Stimulated activated CD4-positive, alpha-beta T cell treated with anti-CD3 and anti-CD28 coated beads, TNF-alpha, amount 100 ng/mL, for 24 hours (primary cell): ENCODE measurements at places on chromosomes 4 and X.
A peak's percentile ranks its signal among the peaks of the same experiment; 100 is the strongest.

DNA sequence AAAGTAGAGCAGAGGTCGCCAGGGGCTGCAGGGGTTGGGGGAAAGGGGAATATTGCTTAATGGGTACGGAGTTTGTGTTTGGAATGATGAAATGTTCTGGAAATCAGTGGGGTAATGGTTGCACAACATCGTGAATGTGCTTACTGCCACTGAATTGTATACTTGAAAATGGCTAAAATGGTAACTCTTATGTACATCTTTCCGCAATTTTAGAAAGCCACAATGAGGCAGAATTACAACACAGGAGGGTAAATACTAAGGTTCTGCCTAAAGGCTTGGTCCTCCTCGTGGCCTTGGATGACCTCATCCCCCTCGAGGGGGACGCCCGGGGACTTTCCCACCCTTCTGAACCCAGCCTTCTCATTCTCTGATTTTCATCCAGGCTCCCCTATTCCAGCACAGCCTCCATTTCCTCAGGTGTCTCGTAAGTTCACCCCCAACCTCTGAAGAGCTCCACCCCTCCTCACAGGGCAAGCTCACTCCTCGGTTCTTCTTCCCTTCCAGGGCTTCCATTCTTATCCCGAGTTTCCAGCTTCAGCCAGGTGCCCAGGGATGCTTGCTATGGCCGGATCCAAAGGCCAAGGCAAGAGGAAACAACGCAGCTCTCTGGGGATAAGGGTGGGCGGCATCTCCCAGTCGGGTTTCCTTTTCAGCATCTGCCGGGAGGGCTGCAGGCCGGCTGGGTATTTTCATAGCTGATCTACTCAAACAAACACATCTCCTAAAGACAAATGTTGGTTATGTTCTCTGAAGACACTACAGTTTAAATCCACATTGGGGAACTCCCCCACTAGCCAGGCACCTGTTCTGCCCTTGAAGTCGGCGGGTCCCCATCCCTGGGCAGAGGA lies 71.3 kb upstream of the ACSL1 start:
- DNase-seq, result no peak

DNA sequence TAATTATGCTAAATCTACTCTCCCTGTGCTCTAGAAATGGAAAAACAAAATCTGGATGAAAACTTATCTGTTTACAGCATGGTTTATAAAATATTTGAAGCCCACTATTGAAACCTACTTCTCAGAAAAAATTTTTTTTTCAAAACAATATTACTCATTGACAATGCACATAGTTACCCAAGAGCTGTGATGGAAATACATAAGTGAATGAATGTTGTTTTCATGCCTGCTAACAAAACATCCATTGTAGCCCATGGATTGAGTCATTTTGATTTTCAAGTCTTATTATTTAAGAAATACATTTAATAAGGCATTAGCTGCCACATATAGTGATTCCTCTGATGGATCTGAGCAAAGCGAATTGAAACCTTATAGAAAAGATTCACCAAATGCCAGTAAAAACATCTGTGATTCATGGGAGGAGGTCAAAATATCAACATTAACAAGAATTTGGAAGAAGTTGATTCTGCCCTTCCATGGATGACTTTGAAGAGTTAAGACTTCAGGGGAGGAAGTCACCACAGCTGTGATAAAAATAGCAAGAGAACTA lies 144.7 kb upstream of the HHIP start:
- no peak for DNase-seq

- no peak for DNase-seq
Measured at GRCh38 chr4:158217763-158218162, 7.5 kb downstream of the TMEM144 start.

DNA sequence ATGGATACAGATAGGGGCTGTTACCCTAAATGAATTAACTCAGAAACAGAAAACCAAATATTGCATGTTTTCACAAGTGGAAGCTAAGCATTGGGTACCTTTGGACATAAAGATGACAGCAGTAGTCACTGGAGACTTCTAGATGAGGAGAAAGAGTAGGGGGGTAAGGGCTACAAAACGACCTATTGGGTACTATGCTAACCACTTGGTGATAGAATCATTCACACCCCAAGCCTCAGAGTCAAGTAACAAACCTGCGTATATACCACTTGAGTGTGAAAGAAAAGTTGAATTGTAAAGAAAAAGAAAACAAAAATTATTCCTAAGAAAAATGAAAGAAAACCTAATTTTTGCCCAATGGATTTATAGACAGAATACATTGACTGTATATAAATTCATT lies 7.7 kb upstream of the ARAP2 start:
- DNase-seq, result no peak

DNA sequence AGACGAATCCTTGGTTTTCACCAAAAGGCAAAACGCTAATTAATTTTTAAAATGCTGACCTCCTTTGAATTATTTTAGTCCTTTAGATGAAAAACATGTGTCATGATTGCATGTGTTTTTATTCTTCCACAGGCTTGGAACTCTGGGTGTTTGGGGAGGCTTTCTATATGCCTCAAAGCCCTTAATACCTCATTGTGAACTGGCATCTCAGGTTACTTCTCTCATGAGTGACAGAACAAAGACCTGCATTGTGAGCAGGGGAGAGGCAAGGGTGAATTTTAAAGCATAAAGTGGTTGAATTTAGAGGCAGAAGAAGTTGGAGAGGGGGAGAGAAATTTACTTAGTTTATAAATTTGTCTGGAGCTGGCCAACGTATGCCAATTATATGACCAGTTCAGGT lies 119.5 kb downstream of the ARSF start:
- no peak for DNase-seq

GRCh38 chrX:675279-675954 lies 44.8 kb downstream of the SHOX start:
- DNase-seq, result no peak

GRCh38 chrX:118254611-118255010 lies 91.3 kb upstream of the WDR44 start:
- DNase-seq, result no peak

GRCh38 chr4:17654701-17655100 lies 40.3 kb downstream of the MED28 start:
- no peak for DNase-seq

GRCh38 chr4:181569553-181569952 lies 673.6 kb upstream of the TENM3 start:
- no peak for DNase-seq

GRCh38 chr4:118727360-118727759 lies 42.2 kb downstream of the METTL14 start:
- DNase-seq, result no peak

DNA sequence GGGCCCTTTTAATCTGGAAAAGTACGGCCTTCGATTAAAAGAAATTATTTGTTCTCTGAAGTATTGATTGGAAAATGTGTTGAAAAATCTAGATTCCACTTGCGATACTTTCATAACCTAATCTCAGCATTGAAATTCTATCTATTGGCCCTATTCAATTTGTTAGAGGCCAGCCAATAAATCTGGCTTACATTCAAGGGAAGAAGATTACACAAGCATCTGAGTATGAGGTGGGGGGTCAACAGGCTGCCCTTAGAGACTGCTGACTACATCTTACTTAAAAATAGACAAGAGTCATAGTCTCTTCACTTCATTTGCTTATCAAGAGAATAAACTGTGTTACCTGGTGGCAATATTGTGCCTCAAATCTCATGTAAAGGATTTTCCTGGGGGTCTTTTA lies 248.0 kb upstream of the KCNIP4 start:
- DNase-seq, result no peak

GRCh38 chr4:153809307-153809706 lies 20.4 kb upstream of the SFRP2 start:
- DNase-seq, result no peak

DNA sequence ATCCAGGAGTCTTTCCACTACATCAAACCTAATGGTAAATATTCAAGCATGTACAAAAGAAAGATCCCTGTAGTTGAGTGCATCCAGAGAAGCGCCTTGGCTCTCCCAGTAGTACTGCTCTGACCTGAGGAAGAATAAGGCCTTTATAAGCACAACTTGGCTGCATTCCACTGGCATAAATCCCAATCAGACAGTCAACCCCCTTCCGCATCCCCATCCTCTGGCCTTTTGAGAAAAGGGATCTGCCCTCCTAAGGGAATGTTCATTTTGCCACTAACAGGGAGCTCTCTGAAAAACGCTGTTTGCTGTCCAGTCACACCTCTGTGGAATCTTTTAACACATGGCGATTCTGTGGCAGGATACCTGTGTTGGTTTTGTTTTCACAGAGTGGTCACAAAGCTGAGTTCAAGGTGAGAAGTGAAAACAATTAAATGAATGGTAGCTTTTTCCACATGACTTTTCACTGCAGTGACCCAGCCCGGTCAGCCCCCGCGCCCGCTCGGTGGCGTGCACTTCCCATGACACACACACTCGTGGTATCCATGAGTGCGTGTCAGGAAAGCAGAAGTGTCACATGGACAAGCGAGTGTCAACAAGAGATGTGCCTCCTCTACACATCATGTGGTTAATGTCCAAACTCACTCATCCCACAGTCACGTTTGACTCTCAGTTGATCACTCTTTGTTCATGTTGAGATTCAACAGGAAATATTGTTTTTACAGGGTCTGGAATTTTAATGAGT lies 112.2 kb upstream of the ENPP6 start:
- no peak for DNase-seq

GRCh38 chr4:106502106-106502699 lies 133.6 kb upstream of the GIMD1 start:
- DNase-seq, result peak; percentile 2

DNA sequence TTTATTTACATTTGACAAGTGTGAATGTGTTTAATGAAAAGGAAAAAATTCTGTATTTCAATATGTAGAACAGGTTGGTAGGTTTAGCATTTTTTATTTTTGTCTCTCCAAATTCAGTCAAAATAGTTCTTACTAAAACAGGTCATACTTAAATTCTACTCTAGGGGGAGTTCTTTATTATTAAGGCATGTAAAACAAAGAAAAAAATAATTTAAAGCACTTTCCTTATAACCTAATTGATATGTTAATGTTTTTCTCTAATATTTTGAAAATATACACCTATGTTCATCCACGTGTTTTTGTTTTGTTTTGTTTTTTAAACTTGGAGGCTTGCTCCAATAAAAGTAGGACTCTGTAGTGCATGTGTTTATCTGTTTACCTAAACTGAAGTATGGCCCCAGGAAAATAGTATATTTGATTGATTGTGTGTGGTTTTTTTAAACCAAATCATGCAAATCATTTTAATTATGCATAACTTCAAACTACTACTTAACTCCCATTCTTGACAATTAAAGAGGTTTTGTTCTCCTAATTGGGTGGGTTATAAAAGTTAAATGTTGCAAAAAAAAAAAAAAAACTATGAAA lies 562.7 kb downstream of the RPA4 start:
- no peak for DNase-seq

- no peak for DNase-seq
Measured at GRCh38 chrX:24242649-24243175, 71.2 kb downstream of the SUPT20HL2 start.

GRCh38 chr4:27024805-27025204 lies 164.2 kb downstream of the STIM2 start:
- DNase-seq, result no peak

DNA sequence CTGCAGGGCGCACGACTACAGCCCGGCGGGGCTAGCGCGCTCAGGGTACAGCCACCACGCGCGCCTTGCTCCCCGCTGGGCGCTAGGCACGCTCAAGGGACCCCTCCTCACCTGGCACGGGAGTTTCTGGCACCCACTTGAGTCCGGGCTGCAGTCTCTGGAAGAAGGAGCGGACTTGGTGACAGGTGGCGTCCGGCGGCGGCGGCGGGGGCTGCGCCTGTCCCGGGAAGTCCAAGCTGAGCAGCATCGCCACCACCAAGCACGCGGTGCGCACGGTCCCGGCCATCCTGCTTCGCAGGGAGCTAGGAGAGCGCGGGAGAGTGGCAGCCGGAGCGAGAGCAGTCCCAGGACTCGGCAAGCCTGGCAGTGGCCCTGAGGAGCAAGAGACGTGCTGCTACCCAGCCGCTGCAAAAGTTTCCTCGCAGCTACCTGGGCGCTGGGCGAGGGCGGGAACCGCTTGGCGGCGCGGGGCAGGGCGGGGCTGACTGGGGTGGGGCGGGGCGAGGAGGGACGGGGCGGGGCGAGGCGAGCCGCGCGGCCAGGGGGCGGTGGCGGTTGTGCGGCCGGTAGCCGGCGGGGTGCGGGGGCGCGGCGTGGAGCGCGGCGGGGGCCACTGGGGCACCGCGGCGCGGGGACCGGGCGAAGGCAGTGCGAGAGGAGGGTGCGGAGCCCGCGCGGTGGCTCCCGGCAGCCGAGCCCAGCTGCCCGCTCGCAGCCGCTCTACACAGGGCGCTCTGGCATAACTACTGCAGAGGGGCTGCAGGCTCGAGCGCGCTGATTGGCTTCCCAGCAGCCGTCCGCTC lies at the start of gene GPC3:
Gene GPC3, minus strand, starts transcription at position 431 of the 803 bp plus-strand sequence.
- DNase-seq, result no peak

- DNase-seq, result no peak
Measured at GRCh38 chr4:121554382-121554781, 142.4 kb downstream of the ANXA5 start.

DNA sequence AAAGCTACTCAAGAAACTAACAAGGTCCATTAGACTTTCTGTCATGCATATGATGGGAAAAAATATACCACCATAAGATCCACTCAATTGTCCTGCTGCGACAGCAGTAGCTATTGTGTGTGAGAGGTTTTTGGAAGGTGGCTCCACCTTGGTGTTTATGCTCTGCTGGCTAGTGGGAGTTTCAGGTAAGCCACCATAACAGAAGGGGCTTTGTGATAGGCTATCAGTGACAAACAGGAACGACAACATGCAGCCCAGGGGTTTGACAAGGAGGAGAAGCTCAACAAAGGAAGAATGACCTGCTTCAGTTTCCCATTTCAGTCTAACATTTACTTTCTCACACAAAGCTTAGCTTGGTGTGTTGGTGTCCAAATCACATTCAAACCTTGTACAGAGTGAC lies 182.6 kb downstream of the ATOH1 start:
- DNase-seq, result no peak

- DNase-seq, result no peak
Measured at GRCh38 chr4:117157360-117157759, 72.0 kb upstream of the TRAM1L1 start.

DNA sequence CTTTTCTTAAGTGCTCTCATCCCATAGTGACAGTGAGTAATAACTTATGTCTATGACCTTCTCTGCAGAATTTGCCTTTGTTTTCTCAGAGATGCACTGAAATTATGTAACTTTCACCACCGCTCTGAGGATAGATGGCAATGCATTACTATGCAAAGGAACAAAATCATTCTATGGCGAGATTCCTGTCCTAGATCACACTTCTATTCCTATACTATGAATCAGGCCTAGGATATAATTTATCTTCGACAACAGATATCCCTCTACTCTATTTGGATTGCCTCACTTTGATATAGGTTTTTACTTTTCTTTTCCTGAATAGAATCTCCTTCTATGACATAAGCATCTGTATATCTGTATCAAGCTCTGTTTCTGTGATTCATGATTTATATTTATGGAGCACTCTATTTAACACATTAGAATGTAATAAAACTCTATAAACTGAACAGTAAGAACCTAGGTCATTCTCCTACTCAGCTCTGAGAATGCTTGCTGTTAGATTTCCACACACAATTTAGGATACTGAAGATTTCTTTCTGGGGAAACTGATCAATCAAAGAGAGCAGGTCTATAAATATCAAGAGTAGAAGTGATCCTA lies 1082.3 kb upstream of the ADGRL3 start:
- DNase-seq, result no peak

GRCh38 chr4:38169524-38169923 lies 209.3 kb downstream of the PTTG2 start:
- DNase-seq, result no peak

- DNase-seq, result no peak
Measured at GRCh38 chrX:109378281-109378680, 103.6 kb downstream of the GUCY2F start.
